ENCODE measurements at places on chromosomes 12 and 14. TPM values are rescaled to one million over a fixed set of nuclear protein-coding genes. Genes with fewer than 3 reads are reported as not detected.

NGB gene
- total RNA-seq: not detected

GRCh38 chr12:81949416-81949815, 190.3 kb upstream of the PPFIA2 start:
- H3K4me3 ChIP-seq: no peak overlapping the region
- H3K27ac ChIP-seq: no peak overlapping the region
- H3K36me3 ChIP-seq: no peaks in the 10 kb centered on the region
- peaks cover 15% of the 10 kb centered on the region for H3K4me1 ChIP-seq
- no peaks in the 10 kb centered on the region for H3K27me3 ChIP-seq
- no peak for DNase-seq

- peaks cover 7% of the 10 kb centered on the region for H3K4me1 ChIP-seq
- peaks cover 11% of the 10 kb centered on the region for H3K27me3 ChIP-seq
- no peaks in the 10 kb centered on the region for H3K36me3 ChIP-seq
- no peak overlapping the region for H3K27ac ChIP-seq
- no peak for DNase-seq
These were observed 9.1 kb upstream of the KRT80 start for GRCh38 chr12:52200781-52201450.

- DNase-seq: no peak
- H3K4me3 ChIP-seq: no peak overlapping the region
- H3K27ac ChIP-seq: no peak overlapping the region
- no peaks in the 10 kb centered on the region for H3K27me3 ChIP-seq
- no peaks in the 10 kb centered on the region for H3K36me3 ChIP-seq
These were observed 202.3 kb downstream of the NELL2 start for GRCh38 chr12:44673811-44674210.

DNA sequence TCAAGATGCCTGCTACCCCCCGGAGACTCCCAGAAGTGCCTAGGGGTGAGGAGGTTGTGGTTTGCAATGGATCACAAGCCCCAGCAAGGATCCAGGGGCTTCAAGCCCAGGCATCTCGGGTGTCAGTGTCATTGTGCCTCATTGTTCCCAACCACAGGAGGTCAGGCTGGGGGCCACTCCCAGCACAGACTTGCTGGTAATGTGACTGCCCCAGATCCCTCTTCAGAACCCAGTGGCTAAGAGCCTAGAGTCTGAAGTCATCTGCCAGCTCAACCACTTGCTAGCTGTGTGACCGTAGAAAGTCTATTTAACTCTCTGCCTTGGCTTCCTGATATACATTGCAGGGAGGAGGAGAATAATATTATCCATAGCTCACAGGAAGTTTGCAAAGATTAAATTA, 7.7 kb upstream of the ASB2 start:
- H3K27me3 ChIP-seq: no peaks in the 10 kb centered on the region
- DNase-seq: no peak
- H3K27ac ChIP-seq: no peak overlapping the region
- peaks cover 5% of the 10 kb centered on the region for H3K36me3 ChIP-seq
- H3K4me1 ChIP-seq: peaks cover 18% of the 10 kb centered on the region

DNA sequence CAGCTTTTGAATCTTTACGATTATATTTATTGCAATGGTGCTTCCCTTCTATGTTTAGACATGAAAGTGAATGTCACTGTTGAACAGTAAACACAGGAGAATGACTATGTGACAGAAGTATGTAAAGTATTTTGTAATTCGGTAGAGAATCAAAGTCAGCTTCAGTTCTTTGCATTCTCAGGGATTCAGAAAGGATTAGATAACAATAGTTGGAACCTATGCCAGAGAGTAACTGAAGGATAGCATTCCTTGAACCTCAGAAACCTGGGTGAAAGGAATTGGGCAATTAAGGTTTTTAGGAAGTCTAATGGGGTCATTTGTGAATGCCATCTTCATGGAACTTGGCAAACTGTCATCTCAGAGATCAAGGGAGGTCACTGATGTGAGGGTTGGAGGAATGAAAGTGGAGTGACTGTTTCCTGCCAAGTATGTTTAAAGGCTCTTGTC, 305.3 kb upstream of the DDHD1 start:
- no peaks in the 10 kb centered on the region for H3K36me3 ChIP-seq
- no peak overlapping the region for H3K27ac ChIP-seq
- H3K4me3 ChIP-seq: no peak overlapping the region
- no peaks in the 10 kb centered on the region for H3K4me1 ChIP-seq
- no peak for DNase-seq
